CD4-positive, alpha-beta T cell treated with Interleukin-10 for 1 hour (primary cell): ENCODE measurements at places on chromosomes 2 and 18.

- no peak for DNase-seq
These were observed 100.7 kb upstream of the FOSL2 start for GRCh38 chr2:28291811-28292440.

GRCh38 chr18:70280007-70280925 is 8.6 kb upstream of the SOCS6 start:
- no peak for DNase-seq

DNA sequence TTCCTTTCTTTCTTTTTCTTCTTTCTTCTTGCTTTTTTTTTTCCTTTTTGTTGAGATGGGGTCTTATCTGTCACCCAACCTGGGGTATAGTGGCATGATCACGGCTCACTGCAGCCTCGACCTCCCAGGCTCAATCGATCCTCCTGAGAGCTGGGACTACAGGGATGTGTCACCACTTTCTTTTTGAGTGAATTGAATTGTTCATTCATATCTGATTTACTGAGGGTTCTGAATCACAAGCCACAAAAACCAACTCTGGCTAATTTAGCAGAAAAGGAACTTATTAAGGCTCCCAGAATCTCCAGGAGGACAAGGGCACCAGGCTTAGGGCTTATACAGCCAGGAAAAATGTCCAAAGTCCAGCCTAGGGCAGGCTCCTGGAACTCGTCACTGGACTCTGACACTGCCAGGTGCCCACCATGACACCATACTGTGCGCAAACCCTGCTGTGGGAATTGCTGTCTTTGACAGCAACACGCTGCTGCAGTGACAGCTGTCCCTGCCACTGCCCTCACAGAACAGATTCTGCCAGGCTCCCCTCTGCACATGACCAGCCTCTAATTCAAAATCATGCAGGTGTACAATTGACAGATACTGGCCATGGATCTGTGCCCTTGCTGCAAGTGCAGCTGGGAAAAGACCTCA is 42.9 kb upstream of the EML6 start:
- no peak for DNase-seq

DNA sequence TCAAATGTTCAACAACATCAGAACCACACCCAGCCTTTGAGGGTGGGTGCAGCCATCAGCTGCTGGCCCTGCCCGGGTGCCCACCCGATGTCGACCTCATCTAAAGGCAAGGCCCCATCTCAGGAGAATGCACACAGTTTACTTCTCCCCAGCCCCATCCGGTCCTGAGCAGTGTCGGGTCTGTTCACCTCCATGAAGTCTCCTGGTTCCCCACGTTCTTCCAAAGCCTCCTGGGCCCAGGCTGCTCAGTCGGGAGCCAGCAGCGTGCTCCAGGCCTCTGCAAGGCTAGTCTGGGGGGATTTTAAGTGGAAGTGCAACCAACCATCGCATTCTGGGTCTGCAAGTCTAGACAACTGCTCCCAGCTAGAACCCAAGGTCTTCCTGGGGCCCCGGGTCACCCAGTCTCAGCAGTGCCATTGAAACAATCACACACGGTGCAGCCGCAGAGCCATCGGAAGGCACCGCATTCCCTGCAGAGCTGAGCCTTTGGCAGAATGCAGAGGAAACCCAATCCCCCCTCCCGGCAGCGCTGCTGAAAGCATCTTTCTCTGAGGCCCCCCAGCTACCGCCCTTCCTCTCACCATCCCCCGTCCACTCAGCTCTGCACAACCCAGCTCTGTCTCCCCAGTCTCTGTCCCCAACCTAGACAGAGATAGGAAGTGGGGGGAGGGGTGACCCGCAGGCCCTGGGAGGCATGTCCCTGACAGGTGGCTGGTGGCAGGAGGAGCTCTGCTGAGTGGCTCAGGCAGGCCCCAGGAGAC is 8.5 kb downstream of the ESPNL start:
- no peak for DNase-seq
